ENCODE measurements at places on chromosomes 5 and 9.

DNA sequence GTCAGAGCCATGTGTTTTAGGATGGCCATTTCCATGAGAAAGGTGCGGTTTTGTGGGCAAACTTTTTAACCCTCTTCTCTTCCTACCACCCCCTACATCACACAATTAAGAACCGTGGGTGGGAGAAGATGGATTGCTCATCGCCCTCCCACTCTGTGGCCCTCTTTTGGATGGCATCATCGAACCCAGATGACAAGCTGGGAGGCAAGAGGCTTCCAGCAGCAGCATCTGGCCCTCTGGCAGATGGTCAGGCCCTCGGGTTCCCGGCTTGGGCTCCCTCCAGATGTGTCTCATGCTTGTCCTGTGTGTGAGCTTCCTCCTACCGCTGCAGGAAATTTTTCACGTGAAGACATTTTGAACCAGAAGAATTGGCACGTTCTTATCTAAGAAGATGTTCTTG, 199.9 kb downstream of the EBF1 start:
- DNase-seq: no peak

- DNase-seq: no peak
These were observed 9.2 kb upstream of the PHYHD1 start for GRCh38 chr9:128911529-128912035.

DNA sequence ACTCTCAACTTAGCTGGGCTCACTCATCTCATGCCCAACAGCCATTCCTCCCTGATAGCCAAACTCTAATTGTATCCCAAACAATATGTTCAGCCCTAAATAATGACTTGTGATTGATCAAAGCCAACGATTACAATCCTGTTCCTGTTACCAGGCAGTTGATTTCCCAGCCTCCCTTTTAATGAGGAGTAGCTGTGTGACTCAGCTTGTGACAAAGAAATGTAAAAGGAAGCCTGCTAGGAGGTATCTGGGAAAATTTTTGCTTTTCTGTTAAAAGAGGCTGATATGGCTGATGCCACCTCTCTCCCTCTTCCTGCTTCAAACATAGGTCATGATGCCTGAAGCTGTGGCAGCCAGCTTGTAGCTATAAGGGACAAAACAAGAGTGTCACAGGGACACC, 19.6 kb upstream of the ENC1 start:
- DNase-seq: no peak

DNA sequence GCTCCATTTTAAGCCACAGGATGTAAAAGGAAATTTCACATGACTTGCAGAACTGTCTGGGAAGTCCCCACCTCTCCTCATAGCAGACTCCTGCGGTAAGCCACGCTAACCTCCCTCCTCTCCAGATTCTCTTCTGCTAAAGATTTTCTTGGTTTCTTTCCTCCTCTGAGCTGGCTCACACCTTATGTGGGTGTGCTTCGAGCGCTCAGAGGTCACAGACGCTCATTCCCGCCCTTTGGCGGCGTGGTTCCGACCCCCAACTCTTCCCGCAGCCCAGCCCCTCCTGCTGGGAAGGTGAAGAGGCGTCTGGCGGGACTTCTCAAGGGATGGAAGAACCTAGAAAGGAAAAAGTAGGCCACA, 32.9 kb upstream of the CDK20 start:
- peak; percentile 37 for DNase-seq

GRCh38 chr5:78795757-78796156, 147.2 kb upstream of the LHFPL2 start:
- no peak for DNase-seq

- DNase-seq: no peak
These were observed 61.9 kb downstream of the MROH2B start for GRCh38 chr5:41009232-41009631.

GRCh38 chr5:149405550-149406202, 26.6 kb upstream of the IL17B start:
- DNase-seq: no peak

- DNase-seq: no peak
These were observed 22.4 kb upstream of the THG1L start for GRCh38 chr5:157708866-157709265.

GRCh38 chr5:130270786-130271185, 366.5 kb downstream of the CHSY3 start:
- DNase-seq: no peak

DNA sequence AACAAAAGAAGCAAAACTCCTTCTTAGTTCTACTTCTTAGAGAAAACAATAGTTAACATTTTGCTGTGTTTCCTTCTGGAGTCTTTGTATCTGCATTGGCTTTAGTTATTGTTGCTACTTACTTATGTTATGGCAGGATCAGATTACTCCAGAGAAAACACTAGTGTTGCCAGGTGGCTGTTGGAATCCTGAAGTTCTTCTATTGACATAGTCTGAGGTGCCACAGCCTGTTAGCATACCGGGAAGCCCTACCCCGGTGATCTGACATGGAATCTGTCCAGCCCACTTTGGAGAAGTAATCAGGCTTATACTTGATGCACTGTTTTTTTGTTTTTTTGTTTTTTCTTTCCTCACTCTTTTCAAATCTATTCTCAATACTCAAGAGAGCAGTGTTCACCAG, 68.5 kb upstream of the CEP78 start:
- no peak for DNase-seq

DNA sequence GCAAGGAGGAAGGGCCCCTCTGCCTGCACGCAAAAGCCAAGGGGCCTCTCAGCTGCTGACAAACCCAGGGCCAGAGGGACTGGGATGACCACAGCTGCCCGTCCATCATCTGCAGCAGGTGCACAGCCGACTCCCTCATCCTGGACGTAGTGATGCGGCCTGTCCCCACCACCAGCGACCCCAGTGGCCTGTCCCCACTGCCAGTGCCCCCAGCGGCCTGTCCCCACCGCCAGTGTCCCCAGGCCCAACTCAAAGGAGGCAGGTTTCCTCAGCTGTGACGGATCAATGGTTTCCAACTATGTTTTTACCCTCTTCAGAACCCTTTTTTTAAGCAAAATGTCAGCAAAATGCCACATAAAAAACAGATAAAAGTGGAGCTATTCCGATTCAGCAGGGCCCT, 62.5 kb downstream of the VAV2 start:
- DNase-seq: no peak

- no peak for DNase-seq
These were observed 70.6 kb downstream of the SMARCA2 start for GRCh38 chr9:2085716-2086115.

DNA sequence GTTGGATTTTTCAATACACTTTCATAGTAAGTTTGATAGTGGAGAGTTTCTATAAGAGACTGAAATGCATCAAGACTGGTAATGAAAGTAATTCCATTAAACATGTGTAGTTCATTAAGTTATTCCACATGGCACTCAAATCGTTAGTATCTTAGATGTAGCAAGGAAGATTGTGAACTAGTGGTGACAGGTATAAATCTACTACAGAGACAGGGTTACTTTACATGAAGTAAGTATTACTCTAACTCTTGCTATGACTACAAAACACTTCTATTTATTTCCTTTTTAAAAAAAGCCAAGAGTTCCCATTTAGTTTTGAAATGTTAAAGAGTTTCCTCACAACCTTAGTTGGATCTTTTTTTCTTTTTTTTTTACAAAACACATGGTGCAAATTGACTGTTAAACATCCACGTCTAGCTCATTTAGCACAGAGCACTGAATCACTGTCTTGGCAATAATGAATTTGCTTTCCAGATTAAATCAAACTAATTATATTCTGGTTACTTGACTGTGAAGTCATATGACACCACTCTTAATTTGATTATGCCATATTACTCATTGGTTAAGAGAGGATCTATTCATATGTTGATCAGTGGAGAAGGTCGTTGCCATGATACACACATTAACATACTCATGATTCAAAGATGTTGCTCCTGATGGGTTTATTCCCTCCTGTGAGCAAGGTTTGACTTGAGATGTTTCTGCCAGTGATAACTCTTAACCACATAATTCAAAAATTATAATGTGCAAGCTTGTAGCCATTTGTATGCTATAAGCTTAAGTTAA, 644.8 kb downstream of the EFNA5 start:
- DNase-seq: no peak

DNA sequence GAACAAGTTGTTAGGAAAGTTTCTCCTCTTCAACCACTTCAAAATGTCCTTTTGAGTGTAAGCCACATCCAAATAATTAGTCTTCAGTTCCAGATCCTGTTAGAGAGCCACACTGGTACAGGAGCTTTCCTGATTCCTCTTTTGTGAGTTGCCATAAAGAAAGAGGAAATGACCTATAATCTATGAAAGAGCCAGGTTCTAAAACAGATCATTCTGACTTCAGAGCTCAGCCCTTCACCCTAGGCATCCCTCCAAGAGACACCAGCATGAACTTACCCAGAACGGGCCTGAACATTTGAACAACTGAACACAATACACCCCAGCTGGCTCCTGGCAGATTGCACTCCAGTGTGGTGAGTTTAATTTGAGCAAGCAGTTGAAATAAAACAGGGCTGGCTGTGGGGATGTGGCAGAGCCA, 25.7 kb downstream of the SLC1A1 start:
- DNase-seq: no peak

DNA sequence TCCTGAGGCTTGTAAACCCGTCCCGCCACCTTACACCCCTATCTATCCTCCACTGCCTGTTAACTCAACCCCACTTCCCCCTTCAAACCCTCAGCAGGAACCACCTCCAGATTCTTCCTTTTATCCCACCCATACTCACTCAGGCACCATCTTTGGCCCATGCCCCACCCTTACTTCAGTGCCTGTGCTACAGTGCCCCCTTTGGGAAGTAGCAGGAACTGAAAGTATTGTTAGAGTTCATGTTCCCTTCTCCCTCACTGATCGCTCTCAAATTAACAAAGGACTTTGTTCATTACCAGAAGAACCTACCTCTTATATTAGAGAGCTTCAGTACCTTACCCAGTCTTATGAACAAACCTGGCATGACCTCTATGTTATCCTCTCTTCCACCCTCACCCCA, 92.2 kb upstream of the MOCS2 start:
- DNase-seq: no peak

GRCh38 chr5:119360905-119361593, 5.2 kb downstream of the TNFAIP8 start:
- no peak for DNase-seq

- DNase-seq: no peak
These were observed 79.8 kb downstream of the ARSB start for GRCh38 chr5:78905084-78905938.

- no peak for DNase-seq
These were observed 55.2 kb downstream of the C9orf85 start for GRCh38 chr9:71966601-71967000.

- no peak for DNase-seq
These were observed 87.0 kb downstream of the SPOCK1 start for GRCh38 chr5:137412136-137412535.

- DNase-seq: no peak
These were observed 27.6 kb downstream of the MTX3 start for GRCh38 chr5:79963261-79964061.

- DNase-seq: no peak
These were observed 2.9 kb upstream of the CCDC192 start for GRCh38 chr5:127700237-127700766.

- no peak for DNase-seq
These were observed 6.3 kb upstream of the DNAJB5 start for GRCh38 chr9:34983209-34983608.

GRCh38 chr5:5383461-5383860, 39.0 kb upstream of the ICE1 start:
- DNase-seq: no peak

DNA sequence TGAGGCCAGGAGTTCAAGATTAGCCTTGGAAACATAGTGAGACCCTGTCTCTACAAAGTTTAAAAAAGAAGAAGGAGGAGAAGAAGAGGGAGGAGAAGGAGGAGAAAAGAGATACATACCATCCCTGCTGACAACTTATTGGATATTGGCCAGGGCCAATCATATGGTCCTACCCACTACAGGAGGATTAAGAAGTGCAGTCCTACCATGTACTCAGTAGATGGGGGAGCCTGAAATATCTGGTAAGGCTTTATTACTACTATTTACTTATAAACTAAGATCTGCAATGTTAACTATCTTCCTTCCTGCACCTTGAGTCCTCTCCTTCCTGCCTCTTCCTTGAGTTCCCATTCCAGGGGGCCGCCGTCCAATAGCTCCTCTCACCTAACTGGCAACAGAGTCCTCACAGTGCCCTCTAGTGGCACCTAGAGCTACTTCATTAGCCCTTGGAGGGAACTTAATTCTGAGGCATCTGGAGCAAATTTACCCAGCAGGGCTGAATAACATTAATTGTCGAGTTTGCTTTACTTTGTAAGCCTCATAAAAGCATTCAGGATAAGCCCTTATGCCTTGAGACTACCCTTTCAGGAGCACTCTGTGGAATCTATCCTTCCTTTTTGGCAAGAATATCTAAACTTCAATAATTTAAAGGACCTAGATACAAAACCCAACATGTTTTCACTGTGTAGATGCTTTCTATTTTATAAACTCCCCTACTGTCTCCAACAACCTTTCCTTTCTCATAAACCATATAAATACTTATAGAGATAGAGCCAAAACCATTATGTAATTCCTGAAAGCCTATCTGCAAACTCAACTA, 39.1 kb upstream of the RANBP6 start:
- peak; percentile 54 for DNase-seq

DNA sequence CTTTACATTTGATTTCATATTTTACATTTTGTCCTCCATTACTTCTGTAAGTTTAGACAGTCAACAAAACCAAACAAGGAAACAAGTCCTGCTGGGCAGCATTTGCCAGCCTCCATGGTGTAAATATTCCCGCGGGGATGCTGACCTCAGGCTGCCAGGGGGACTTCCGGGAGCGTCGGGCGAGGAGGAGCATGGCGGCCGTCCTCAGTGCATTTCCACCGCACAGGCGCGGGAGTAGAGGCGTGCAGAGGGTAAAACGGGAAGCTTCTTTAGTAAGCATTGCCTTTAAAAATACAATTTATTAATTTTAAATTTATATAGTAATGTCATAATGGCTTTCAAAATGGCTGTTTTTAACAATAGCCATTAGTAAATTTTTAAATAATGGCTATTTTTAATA, 385.3 kb upstream of the IRX4 start:
- DNase-seq: no peak

- DNase-seq: no peak
These were observed 960 bp upstream of the PPARGC1B start for GRCh38 chr5:149729150-149729549.

GRCh38 chr5:81336556-81336955, 35.2 kb downstream of the ZCCHC9 start:
- no peak for DNase-seq

DNA sequence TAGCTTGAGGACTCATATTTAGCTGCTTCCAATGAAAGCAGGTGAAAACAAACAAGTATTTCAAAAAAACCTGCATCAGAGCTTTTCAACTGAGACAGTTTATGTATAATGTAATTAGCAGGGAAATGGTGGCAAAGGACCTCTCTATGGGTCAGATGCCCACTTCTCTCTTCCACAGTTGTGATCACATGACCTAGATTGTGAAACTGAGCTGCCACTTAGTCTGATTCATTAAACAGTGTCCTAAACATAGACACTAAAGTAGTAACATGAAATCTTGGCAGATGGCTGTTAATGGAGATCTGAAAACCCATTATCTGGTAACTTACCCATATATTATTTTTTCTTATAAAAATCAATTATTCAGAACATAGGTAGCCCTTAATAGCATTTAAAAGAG, 663.6 kb upstream of the RIOK2 start:
- no peak for DNase-seq

GRCh38 chr5:137265457-137265856, 233.7 kb downstream of the SPOCK1 start:
- no peak for DNase-seq

GRCh38 chr5:72749362-72749997, 67.0 kb upstream of the TNPO1 start:
- DNase-seq: no peak

- DNase-seq: no peak
These were observed 14.3 kb upstream of the GPX3 start for GRCh38 chr5:151005950-151006576.

- DNase-seq: no peak
These were observed 49.5 kb downstream of the ADAMTS2 start for GRCh38 chr5:179295778-179296149.

Measured in activated T-cell treated with anti-CD3 and anti-CD28 coated beads for 24 hours (primary cell).